NCI-H510A treated with DMSO at 0.1 percent for 48 hours (cell line): ENCODE measurements at places on chromosomes 5 and 9.
A peak's percentile ranks its signal among the peaks of the same experiment; 100 is the strongest.

DNA sequence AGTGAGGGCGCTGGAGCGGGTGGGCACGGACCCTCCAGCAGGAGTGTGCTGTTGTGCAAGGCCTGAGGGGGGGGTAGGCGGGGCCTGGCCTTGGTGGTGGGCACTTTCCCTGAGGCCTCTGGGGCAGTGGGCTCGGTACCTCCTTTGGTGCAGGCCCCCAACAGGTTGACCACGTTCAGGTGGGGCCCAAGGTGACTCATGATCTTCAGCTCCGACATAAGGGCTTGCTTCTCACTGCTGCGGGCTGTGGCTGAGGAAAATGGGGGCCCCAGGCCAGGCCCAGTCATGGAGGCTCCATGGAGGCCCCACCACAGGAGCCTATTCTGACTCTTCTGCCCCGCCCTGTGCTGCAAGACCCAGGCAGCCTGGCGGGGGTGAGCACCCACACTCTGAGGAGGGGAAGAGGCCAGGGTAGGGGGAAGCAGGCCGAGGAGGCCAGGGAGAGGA is 31.5 kb downstream of the PDGFRB start:
- no peak for DNase-seq

DNA sequence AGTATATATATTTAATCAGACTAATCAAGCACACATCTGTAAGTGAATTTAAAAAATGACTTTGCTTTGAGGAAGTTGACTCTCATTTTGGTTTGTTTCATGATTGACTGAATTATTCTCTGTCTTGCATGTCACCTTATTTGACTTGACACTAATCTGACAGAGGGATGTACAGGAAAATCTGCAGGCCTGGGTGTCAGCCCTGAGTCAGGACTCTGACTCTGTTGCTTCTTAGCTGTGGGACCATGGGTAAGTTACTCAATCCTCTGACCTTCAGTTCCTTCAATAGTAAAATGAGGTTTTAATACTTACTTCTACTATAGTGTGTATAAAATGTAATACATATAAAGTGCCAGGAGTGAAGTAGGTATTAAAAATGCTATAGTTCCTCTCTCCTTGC is 415.9 kb downstream of the ARHGEF28 start:
- no peak for DNase-seq

DNA sequence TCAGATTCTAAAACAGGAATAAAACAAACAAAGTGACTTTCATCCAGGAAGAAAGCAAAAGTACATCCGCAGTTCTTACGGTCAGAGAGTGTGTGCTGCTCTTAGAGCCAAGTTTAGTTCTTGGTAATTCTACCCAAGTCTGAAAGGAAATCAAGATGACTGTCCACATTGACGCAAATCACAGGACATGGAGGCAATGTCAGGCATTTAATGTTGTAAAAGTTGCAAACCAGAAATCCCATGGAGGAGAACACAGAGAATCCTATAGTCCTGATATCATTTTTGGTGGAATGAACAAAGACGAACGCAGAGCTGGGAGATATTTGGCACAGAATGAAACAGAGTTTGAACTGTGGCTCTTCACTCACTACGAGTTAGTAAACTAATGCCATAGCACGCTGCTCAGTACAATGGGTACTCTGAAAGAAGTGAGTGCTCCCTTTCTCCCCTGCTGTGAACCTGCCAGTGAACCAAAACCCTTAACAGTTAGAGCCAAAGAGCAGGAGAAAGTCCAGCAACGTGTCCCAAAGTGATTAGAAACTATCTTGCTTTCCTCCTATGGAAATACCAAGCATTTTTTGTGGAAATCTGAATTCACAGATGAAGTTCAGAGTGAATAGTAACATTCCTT is 74.3 kb downstream of the MUSK start:
- peak; percentile 35 for DNase-seq

DNA sequence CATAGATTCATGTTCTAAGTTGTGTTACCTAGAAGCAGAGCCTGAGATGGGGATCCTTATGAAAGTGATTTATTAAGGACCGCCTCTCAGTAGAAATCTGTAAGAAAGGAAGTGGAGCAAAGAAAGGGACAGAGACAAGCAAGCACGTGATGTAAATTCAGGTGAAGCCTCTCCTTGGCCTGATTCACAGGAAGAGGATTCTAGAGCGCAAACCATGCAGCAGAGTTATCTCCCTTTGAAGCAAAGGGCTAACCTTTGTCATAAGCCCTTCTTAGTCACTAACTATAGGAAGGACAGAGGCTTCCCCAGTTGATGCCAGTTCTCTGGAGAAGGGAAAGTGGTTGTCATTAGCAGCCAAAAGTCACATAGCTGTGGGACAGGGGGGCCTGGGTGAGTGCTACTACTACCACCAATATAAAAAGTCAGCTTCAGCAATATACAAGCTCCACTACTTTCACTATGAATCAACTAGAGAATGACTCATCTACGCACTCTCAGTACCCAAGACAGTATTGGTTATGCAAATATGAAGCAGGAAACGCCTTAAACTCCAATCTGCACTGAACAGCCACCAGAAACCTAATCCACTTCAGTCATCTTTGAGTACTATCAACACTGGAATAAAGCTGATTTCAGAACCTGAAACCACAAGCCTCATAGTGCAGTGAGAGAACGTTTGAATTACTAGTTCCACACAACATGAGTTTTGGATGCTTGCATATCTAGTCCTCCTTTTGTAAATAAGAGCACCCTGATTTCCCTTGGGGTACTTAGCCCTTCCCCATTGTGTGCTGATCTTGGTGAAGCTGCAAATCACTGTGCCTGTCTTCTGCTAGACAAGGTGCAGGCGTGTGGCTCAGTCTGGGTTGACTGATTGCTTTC is 162.7 kb downstream of the ZNF608 start:
- peak; percentile 55 for DNase-seq

DNA sequence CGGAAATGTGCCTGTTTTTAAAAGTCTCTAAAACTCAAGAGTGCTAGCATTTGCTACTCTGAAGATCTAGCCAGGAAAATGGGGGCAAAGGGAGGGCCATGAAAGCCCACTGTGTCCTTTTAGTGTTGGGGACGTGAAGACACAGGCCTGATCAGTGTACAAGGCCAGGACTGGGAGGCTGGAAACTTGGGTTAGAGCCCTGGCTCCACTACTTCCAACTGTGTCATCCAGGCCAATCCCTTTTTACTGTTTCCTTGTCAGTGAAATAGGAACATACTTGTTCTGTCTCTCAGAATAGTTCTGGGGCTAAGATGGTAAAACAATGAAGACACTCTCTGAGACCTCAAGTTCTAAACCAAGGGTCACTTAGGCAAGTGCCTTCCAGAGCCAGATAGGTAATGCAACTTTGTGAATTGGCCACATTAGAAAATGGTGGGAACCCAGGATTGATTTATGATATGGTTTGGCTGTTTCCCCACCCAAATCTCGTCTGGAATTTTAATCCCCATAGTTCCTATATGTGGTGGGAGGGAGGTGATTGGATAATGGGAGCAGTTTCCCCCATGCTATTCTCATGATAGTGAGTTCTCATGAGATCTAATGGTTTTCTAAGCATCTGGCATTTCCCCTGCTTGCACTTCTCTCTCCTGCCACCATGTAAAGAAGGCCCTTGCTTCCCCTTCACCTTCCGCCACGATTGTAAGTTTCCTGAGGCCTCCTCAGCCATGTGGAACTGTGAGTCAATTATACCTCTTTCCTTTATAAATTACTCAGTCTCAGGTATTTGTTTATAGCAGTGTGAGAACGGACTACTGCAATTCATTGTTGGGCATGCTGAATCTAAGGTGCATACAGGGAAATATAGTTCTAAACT is 30.4 kb upstream of the B4GALT1 start:
- no peak for DNase-seq

DNA sequence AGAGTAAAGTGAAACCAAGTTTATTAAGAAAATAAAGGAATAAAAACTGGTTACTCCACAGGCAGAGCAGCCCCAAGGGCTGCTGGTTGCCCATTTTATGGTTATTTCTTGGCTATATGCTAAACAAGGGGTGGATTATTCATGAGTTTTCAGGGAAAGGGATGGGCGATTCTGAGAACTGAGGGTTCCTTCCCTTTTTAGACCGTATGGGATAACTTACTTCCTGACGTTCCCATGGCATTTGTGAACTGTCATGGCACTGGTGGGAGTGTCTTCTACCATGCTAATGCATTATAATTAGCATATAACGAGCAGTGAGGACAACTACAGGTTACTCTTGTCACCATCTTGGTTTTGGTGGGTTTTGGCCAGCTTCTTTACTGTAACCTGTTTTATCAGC is 323.9 kb upstream of the PTGER4 start:
- no peak for DNase-seq

DNA sequence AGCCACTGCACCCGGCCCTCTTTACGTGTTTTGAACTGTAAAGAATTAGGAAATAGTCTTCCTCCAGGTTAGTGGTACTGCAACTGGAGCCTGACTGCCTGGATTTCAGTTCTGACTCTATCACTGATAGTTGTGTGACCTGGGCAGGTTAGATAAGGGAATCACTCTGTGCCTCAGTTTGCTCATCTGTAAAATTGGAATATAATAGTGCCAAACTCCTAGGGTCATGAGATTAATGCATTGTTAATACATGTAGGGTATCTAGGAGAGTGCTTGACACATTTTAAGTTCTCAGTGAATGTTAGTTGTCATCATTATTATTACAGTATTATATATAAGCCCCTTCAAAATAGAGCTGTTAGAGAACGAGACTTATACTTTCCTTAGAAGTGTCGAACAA is 72.5 kb upstream of the FSD1L start:
- no peak for DNase-seq

DNA sequence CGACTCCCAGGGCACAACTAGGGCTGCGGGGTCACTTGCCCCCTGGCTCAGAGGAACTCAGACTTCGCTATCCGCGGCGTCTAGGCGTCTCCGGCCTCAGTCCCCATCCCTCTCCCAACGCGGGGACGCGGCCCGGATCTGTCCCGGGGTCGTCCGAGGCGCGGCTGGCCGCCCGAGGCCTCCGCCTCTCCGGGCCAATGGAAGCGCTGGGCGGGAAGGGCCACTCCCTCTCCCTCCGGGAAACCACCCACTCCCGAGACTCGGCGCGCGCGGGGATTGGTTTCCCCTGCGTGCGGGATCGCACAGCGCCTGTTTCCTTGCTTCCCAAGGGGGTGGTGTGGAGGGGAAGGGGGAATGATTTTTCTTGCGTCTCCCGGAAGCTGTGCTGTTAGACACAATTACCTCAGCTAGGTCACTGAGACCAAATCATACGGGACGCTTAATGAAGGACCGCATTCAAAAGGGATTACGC is 38.3 kb downstream of the NR2F1 start:
- peak; percentile 54 for DNase-seq

DNA sequence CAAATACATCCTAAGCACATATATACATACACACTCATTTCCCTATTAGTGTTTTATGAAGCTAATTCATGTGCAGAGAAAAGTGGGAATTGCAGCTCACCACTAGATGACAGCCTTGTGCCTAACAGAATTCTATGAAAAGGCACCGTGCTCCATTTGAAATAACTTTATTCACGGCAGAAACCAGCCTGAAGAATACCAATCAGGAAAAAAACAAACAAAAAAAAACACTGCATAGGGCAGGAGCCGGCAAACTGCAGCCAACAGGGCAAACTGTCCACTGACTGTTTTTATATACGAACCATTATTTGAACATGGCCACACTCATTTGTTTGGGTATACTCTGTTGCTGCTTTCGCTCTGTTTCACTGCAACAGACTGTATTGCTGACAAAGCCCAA is 33.6 kb downstream of the ERMP1 start:
- DNase-seq, result peak; percentile 25

DNA sequence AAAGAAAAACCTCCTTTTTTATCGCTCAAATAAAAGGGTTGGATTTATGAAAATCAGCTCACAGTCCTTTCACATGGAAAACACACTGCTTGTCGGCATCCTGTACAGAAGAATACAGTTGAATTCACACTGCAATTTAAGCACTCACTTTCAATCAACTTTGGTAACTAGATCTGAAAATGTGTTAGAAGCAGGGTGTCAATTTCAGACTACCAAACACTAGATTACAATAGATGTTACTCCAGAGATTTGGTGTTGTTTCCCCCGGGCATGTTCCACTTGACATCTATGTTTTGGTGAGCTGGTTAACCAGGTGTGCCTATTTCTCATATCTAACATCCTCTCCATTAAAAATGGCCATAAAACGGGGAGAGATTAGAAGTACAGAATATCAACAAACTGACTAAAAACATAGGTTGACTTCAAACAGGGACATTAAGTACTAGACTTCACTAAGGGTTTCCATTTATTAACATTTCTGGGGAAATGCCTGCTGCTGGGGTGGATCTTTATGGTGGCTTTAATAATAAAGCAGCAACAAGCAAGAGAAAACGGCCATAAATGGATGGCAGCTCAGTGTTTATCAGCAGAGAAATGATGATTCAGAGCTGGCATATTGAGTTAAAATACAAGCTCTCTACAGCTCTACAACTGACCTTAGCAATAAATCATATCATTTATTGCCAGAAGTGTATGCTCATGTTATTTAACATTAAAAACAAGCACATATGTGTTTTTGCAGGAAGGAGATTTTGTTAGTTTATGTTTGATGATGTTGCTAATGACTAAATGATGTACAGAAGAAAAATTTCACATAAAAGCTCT is 158.8 kb downstream of the SLF1 start:
- DNase-seq, result no peak

DNA sequence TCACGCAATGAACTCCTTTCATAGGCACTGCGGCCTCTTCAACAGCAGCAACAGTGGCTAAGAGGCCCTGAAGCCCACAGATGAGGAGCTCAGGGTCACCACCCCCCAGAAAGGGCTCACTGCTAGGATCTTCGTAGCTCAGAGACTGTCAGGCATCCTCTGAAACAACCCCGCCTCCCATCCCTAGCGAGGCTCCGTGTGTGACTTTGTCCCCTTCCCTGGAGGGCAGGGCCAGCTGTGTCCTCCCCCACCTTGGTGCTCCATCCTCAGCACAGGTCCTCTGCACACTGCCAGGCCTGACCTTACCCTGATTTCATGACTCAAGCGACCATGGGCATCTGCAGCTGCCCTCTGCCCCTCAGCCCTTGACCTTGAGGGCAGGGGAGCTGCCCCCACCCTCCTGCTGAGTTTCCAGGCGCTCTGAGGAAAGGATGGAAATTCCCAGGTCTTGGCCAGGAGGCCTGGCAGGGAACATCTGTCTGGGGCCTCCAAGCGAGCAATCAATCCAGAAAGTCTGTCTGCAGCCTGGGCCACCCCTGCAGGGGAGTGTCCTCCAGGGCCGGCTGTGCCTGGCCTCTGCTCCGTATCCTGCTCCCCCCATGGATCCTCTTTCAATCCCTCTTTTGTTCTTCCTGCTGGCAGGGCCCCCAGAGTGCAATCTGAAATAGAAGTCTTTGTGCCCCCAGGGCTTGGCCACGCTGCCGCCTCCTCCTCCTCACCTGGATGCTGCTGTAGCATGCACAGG is 6.8 kb upstream of the IRX4 start:
- no peak for DNase-seq

GRCh38 chr5:160380041-160380440 is 9.6 kb upstream of the C1QTNF2 start:
- no peak for DNase-seq

GRCh38 chr5:129716651-129717050 is 31.2 kb upstream of the MINAR2 start:
- no peak for DNase-seq

- no peak for DNase-seq
These were observed 382.8 kb upstream of the ZNF608 start for GRCh38 chr5:125129151-125129806.
